B cell (primary cell): ENCODE measurements at places on chromosomes 7 and 10. TPM values are rescaled to one million over a fixed set of nuclear protein-coding genes. Genes with fewer than 3 reads are reported as not detected.

The PPP1R17 gene
- polyA plus RNA-seq = not detected in 2 replicates

The PPP1R3C gene
- not detected in 2 replicates for polyA plus RNA-seq

The BBIP1 gene
- polyA plus RNA-seq = 10.6 and 15.9 TPM in 2 replicates

The TMEM184A gene
- 0.43 TPM in 1 of 2 replicates, not detected in the other for polyA plus RNA-seq

The NPTX2 gene
- polyA plus RNA-seq = 0.07 TPM in 1 of 2 replicates, not detected in the other

The SORBS1 gene
- polyA plus RNA-seq = 0.21 and 0.36 TPM in 2 replicates

The SNX13 gene
- polyA plus RNA-seq = 6.5 and 11.0 TPM in 2 replicates

The ZNF282 gene
- 5.8 and 8.3 TPM in 2 replicates for polyA plus RNA-seq

The LIPM gene
- polyA plus RNA-seq = not detected in 2 replicates

The EBLN1 gene
- polyA plus RNA-seq = not detected in 2 replicates

The TMEM176A gene
- 0.22 and 1.1 TPM in 2 replicates for polyA plus RNA-seq

The POT1 gene
- polyA plus RNA-seq = 12.2 and 12.6 TPM in 2 replicates

The NSUN5 gene
- polyA plus RNA-seq = 98.0 and 103 TPM in 2 replicates

The DYNC1I1 gene
- polyA plus RNA-seq = not detected in 2 replicates

The CEP55 gene
- polyA plus RNA-seq = 0.12 and 0.16 TPM in 2 replicates

The PILRA gene
- polyA plus RNA-seq = 8.4 and 23.0 TPM in 2 replicates

The PEX1 gene
- 26.0 and 31.3 TPM in 2 replicates for polyA plus RNA-seq

The PRRT4 gene
- polyA plus RNA-seq = 0.04 TPM in 1 of 2 replicates, not detected in the other

The GDI2 gene
- polyA plus RNA-seq = 91.1 and 110 TPM in 2 replicates

The ARHGAP22 gene
- polyA plus RNA-seq = 1.9 and 5.2 TPM in 2 replicates

The FANK1 gene
- 0.13 and 0.23 TPM in 2 replicates for polyA plus RNA-seq

The CTAGE4 gene
- 0.09 and 0.12 TPM in 2 replicates for polyA plus RNA-seq

The CRYGN gene
- not detected in 2 replicates for polyA plus RNA-seq

The SRRM3 gene
- polyA plus RNA-seq = not detected in 2 replicates

The GALNT17 gene
- not detected in 2 replicates for polyA plus RNA-seq

The TUBB8 gene
- 0.64 and 2.0 TPM in 2 replicates for polyA plus RNA-seq
